ENCODE measurements at places on chromosomes 6 and 20. TPM values are rescaled to one million over a fixed set of nuclear protein-coding genes. Genes with fewer than 3 reads are reported as not detected.

Gene SLC13A3
- 5.1 TPM for total RNA-seq

Gene ZNF334
- 10.3 TPM for total RNA-seq

Gene TNXB
- 58.5 TPM for total RNA-seq

GRCh38 chr6:56199956-56200355 lies 47.4 kb downstream of the COL21A1 start:
- DNase-seq = no peak

Gene PDE7B
- total RNA-seq = 19.0 TPM

DNA sequence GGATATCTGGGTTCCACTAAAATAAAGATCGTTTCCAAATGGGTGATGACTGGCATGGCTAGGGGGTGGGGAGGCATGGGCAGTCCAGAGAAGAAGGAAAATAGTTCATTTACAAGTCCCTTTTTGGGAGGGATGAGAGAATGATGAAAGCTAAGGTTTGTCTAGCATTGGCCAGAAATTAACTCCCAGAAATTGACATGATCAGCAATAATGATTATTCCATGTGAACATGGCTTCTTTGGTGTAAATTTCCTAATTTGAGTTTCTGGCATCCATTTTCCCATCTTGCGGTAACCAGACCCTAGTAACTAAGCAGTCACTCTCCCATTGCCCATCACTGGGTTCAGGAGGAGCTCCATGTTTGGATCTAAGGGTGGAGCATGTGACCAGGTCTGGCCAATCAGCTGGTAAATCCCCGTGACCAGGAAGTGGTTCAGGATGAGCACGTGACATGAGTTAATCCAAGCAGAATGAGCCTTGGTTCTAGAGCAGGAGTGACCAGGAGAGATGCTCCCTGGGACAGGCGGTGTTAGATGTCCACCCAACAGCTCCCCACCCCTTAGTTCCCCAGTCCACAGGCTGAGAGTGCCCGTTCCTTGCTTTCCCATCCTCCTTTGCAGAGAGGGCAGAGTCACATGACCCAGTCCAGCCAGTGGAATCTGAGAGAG lies 512.7 kb downstream of the PREX1 start:
- no peak for DNase-seq

GRCh38 chr20:13800728-13801134 lies 15.9 kb downstream of the NDUFAF5 start:
- DNase-seq = peak; percentile 91

Gene TMC2
- total RNA-seq = not detected

Gene PGC
- not detected for total RNA-seq

- DNase-seq = peak; percentile 75
Measured at GRCh38 chr6:131950767-131951575, at the start of gene CCN2. TSS of gene CCN2 (minus strand) at chr6:131951372. CDS start at chr6:131951172, 200 bp downstream.

DNA sequence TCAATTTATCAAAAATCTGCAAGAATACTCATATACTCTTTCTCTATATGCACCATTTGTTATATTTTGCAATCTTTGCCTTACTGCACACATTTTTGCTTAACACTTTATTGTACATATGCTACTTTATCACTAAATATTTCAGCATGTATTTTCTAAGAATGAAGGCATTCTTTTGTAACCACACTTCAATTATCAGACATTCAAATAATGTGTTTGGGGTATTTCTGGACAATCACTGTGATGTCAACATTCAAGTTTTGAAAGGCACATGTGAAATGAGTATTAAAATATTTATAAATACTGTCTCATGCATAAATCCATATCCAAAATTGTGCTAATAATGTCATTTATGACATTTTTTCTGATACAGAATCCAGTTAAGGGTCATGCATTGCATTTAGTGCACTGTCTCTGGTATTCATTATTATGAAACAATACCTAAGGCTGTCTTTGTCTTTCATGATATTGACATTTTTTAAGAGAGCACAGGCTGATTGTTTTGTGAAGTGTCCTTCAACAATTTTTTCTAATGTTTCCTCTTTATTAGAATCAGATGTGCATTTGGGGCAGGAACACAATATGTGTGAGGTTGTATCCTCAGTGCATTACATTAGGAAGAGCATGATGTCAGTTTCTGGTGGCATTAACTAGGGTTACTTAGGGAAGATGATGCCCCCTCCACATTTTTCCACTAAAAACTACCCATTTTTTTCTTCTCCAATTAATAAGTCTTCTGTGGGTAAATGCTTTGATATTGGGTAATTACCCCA lies 105.7 kb downstream of the MTFR2 start:
- no peak for DNase-seq

GRCh38 chr6:5516036-5516435 lies 254.7 kb downstream of the FARS2 start:
- no peak for DNase-seq

DNA sequence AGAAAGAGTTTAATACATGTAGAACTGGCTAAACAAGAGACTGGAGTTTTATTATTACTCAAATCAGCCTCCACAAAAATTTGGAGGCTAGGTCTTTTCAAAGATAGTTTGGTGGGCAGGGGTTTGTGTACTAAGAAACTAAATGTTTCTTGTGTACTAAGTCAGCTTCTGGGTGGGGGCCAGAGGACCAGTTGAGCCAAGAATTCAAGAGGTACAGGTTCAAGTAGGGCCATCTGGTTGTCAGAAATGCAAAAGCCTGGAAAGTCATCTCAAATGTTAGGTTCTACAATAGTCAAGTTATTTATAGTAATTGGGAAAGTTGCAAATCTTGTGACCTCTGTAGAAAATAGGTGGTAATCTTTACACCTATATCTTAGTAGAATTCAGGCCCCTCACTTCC lies 51.7 kb downstream of the CEP43 start:
- no peak for DNase-seq

Gene MYT1
- 0.10 TPM for total RNA-seq

Gene MYLK2
- total RNA-seq = not detected

DNA sequence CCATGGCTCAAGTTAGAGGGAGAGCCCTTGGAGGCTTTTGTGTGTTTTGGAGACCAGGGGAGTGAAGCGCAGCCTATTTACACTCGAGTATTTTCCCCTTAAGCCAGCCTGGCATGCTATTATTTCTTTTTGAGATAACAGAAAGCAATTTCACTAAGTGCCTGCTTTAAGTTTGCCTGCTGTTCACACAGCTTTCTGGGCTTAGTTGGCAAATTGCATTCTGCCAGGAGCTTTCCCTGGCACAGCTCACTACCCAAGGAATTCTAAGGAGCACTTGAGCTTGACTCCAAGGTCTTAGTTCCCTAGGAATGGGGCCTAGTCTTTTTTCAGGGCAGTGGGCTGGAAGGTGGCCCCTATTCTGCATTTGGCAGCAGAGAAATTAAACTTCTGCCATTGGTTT lies 19.0 kb upstream of the ASXL1 start:
- no peak for DNase-seq

Gene NKX2-4
- total RNA-seq = not detected

DNA sequence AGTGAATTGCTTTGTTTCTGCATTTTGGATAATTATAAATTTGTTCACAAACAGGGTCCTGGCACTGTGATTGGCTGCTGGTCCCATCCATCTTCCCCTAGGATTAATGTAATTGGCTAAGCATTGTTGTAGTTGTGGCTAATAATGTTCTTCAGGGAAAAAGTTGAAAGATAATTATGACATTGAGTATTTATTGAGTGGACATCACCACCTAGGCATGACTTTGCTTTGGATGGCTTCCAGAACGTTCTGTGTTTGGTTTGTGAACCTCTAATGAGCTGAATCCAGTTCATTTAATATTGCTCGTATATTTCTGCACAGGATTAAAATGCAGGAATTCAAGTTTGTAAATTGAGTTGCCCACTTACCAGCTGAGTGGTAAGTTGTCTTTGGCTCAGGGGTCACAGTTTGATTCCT lies 55.1 kb downstream of the ARID1B start:
- DNase-seq = peak; percentile 52

DNA sequence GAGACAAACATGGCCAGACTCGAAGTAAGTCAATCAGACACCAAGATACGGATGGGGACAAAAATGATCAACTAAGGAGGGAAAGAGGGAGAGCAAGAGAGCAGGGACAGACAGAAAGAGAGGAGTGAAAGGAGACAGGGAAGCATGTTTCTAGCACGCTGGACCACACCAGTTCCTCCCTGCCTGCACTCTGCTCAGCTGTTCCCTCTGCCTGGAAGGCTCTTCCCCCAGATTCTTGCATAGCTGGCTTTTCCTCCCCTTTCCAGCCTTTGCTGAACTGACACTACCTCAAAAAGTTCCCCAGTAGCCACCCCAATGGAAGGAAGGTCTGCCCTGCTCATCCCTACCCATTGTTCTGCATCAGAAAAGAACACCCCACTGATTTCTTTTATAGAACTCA lies 185.9 kb downstream of the MAFB start:
- no peak for DNase-seq

DNA sequence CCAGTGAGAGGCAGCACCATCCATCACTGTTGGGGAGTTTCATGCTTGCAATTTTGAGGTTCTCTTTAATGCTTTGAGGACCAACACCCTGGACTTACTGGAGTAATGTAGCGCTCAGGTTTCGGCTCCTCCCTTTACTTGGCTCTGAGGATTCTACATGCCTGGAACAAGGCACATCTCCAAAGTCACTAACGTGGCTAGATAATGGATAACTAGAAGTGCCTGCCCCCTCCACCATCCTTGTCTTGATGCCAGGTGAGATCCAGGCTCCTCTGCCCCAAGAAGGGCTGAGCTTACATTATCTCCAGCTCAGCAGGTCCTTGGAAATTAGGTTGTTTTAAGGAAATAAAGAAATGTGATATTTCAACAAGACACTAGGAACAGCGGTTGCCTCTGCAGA lies 75.5 kb upstream of the ZNFX1 start:
- DNase-seq = no peak

DNA sequence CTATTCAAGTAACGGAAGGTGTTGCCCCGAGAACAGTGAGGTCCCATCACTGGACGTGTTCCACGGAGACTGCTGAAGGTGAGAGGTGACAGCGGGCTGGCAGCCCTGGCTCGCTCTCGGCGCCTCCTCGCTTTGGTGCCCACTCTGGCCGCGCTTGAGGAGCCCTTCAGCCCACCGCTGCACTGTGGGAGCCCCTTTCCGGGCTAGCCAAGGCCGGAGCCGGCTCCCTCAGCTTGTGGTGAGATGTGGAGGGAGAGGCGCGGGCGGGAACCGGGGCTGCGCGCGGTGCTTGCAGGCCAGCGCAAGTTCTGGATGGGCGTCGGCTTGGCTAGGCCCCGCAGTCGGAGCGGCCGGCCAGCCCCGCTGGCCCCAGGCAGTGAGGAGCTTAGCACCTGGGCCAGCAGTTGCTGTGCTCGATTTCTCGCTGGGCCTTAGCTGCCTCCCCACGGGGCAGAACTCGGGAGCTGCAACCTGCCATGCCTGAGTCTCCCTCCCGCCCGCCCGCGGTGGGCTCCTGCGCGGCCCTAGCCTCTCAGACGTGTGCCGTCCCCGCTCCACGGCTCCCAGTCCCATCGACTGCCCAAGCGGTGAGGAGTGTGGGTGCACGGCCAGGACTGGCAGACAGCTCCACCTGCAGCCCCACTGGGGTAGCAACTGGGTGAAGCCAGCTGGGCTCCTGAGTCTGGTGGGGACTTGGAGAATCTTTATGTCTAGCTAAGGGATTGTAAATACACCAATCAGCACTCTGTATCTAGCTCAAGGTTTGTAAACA lies 77.6 kb downstream of the RNF182 start:
- DNase-seq = no peak

Gene FLRT3
- 30.8 TPM for total RNA-seq

DNA sequence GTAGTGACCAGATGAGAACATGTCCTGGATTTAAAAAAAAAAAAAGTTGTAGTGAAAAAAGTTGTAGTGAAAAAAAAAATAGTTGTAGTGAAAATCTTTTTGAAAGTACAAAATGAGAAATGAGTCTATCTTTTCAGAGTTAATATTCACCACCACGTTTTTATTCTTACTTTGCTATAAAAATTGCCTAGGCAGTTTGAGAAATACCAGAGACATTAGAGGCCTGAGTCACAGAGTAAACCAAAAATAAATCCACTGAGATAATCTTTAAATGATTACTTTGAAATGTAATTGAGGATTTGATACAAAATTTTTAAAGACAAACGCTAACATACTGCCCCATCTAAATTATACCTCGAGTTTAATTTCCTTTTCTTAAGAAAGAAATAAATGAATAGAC lies 101.2 kb upstream of the TIAM2 start:
- no peak for DNase-seq

DNA sequence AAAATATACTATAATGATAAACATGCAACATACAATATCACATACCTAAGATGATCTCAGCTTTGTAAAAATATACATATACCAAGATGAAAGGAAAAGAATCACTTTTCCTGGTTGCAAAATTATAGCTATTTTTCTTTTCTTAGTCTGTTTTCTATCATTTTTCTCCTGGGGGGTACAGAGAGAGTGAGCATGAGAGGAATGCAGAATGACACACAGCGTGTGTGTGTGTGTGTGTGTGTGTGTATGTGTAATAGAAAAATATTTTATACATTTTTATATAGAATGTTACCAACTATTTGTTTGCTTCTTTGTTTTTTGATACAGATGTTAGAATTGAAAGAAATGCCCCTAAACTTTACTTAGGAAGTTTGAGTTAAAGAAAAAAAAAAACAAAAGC lies 64.3 kb downstream of the FAM83B start:
- no peak for DNase-seq

Gene MOCS1
- total RNA-seq = 17.2 TPM

DNA sequence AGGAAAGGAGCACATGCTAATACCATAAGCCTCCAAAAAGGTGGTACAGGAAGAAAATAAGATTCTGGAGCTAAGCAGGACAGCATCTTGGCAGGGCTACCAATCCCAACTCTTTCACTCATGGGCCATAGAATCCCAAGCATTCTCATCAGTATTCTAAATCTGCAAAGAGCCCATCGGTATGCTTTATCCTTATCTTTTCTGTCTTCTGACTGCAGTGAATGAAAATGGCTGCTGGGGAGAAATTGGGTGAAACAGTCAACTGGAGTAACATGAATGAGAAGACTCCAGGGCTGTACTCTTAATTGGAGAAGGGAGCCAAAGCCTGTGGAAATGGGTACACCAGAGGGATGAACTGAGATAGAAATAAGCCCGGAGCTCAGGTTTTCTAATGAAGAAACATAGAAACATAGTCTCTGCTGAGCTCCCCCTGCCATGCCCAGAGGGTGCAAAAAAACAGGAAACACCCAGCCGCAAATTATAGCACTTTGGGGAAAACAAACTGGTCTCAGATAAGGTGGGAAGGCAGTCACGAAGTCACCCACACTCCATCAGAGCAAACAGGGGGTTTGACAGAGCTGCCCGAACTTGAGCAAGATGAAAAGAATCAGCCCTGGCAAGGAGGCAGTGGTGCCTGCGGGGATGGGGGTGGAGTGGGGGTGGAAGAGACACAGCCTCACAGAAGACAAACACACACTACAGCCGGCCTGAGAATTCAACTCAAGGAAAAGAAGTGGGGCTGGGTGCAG lies 35.4 kb upstream of the E2F3 start:
- no peak for DNase-seq
